ENCODE measurements at places on chromosomes 6 and 20. TPM values are rescaled to one million over a fixed set of nuclear protein-coding genes. Genes with fewer than 3 reads are reported as not detected.

DNA sequence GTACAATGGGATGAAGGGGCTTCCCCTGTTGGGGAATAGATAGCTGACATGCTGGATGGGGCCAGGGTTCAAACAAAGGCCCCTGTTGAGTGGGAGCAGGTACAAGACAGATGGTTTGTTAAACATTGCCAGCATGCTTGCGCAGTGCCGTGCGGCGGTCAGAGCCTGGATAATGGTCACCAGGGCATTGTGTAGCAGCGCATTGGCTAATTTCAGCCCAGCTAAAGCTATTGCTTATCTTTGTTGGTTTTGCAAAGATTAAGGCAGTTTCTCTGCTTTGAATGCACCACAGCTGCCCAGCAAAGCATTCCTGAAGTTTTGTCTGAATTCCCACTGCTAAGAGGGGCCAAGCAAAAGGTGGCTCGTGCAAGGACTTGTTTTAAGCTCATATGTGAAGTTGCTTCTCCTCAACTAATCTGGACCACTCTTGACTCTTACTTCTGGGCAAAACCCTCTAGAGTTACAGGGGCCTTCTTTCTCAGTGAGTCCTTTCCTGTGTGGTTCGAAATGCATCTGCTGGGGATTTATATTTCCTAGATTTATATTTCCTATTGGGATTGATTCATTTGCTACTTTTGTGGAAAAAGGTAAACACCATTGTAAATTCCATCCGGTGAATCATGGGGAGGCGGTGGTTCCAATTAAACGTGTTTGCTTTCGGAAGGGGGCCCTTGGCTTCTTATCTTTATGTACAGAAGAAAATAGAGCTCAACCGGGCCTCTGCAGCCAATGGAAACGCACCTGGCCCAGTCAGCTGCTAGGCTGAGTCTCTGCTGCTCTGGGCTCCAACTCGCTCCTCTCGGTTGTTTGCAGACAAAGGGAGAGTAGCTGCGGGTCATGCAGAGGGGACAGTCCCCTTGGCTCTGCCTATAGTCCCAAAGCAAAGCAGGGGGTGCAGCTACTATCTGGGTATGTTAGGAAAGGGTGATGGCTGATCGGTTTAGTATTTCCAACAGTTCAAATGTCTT, 72.1 kb downstream of the FOXA2 start:
- no peak overlapping the region for H3K27ac ChIP-seq
- H3K4me3 ChIP-seq, result no peak overlapping the region
- no peaks in the 10 kb centered on the region for H3K4me1 ChIP-seq
- no peaks in the 10 kb centered on the region for H3K27me3 ChIP-seq

The SAMD10 gene
- total RNA-seq, result 10.7 TPM

The GMPR gene
- total RNA-seq, result 215 TPM

GRCh38 chr20:15882553-15882952, 690.7 kb downstream of the KIF16B start:
- no peaks in the 10 kb centered on the region for H3K4me1 ChIP-seq
- DNase-seq, result no peak
- no peak overlapping the region for H3K4me3 ChIP-seq
- no peak overlapping the region for H3K27ac ChIP-seq
- no peaks in the 10 kb centered on the region for H3K27me3 ChIP-seq
- H3K36me3 ChIP-seq, result no peaks in the 10 kb centered on the region

DNA sequence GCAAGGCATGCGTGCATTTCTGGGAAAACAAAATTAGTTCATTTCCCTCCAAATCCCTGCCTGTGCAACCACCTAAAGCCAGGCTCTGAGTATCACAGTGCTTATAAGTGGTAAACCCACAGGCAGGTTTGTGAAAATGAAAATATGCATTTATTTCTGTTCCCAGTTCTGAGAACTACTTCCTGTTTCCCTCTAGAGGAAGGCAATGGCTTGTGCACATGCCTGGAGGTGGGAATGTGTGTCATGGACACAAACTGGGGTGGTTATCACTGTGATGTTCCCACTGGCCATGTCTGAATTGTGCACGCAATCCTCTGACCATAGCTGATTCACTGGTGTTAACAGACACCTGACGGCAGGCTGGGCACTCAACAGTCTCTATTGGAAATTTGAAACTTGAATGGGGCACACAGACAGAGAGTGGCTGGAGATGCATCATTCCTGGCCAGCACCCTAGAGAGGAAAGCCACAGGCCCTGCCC, 26.3 kb downstream of the FAM110A start:
- DNase-seq, result no peak
- no peak overlapping the region for H3K4me3 ChIP-seq
- H3K27ac ChIP-seq, result no peak overlapping the region

DNA sequence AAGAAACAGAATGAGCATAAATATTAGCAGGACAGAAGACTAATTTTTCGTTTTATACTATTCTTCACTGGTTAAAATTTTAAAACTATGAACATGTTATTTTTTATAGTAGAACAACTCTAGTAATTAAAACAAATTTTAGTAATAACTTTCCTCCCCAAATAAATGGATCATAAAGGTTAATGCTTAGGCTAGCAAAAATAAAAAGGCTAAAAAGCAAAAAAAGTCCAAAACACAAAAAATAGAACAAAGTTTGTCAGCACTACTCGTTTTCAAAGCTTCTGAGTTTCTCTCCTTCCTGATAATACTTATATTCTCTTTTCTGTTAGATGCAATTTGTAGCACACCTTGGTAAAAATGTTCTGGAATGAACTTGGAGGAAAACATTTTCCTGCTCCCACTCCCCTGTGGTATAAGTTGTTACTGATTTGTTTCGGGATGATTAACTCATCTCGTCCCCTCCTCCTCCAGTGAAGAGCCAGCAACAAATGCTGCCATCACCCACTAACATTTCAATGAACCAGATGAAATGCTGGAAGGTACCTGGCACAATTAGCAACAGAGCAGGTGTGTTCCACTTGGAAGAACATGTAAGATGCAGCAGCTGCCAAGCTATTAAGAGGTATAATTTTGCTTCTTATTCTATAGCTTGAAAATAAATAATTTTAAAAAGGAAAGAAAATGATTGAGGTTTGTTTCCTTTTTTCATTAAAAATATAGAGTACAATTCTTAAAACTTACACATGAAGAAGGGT, 130.5 kb downstream of the MYB start:
- no peak for DNase-seq
- no peak overlapping the region for H3K27ac ChIP-seq
- H3K27me3 ChIP-seq, result no peaks in the 10 kb centered on the region
